ENCODE measurements at places on chromosomes 13 and 19.

GRCh38 chr13:80399340-80400163 is 58.6 kb upstream of the SPRY2 start:
- no peak for DNase-seq

- no peak for DNase-seq
Measured at GRCh38 chr13:39786091-39786490, 130.6 kb downstream of the COG6 start.

GRCh38 chr19:15187026-15188007 is 13.5 kb downstream of the NOTCH3 start:
- peak; percentile 63 for DNase-seq

- no peak for DNase-seq
Measured at GRCh38 chr19:3813473-3814392, 27.6 kb upstream of the MATK start.

DNA sequence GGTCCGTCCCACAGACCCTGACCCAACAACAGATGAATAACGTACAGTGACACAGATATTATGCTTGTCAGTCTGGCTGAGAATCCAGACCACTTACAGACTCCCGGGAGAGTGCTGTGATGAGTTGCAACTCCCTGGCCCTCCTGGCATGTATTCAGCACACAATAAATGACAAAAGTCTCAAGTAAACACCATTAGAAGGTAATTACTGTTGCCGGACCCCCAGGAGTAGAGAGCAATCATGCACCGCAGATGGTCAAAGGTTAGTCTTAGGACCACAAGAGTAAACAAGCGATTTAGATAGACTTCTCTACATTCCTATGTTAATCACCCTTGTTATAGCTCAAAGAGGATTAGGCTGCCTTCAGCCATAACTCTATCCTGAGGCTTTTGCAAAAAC is 726.4 kb upstream of the GPC6 start:
- no peak for DNase-seq

GRCh38 chr13:72850959-72851677 is 69.2 kb downstream of the PIBF1 start:
- DNase-seq = peak; percentile 52

GRCh38 chr19:17775991-17776803 is 18.7 kb upstream of the B3GNT3 start:
- DNase-seq = no peak

DNA sequence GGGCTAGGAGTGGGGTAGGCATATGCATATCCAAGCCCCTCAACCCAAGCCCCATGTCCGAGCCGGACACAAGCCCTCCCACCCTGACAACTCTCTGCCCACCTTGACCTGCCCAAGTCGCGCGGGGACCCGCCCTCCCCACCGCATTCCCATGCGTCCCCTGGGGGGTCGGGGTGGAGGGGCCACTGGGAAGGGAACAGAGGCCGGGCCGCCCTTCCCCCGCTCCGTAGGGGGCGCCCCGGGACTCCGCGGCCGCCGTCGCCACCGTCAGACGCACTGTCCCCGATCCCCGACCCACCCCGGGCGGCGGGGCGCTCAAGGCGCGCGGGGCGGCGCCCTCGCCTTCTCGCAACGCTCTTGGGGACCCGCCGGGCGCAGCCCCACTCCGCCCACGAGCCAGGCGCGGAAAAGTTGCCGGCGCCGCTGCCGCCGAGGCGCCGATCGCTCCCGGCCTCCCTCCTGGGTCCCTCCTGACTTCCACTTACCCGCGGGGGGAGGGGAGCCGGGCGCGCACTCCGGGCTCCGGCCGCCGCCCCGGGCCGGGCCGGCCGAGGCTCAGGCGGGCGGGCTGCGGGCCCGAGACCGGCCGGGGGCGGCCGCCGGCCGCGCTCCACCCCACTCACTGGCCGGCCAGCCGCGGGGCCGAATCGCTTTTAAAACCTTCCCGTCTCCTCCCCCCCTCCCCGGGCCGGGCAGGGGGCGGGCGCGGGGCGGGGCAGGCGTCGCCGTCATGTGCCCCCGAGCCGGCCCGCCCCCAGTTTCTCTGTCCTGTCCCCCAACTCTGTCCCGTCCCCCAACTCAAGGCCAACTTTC is 34.4 kb upstream of the NANOS3 start:
- peak; percentile 93 for DNase-seq

DNA sequence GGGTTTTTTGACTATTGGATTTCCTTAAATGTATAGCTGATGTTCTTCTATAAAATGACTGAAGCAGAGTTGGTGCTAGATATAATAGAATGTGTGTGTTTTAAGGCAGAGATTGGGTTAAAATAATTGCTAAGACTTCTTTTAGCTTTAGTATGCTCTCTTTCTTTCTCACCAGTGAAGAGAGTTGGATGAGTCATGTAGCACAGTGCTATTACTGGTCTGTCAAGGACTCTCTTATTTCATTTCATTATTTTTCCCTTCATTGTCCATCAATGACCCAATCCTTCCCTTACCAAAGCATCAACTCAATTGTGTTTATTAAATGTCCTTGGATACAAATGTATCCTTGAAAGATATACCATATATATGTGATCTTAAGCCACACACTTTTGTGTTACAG is 268.9 kb downstream of the IRS2 start:
- no peak for DNase-seq

DNA sequence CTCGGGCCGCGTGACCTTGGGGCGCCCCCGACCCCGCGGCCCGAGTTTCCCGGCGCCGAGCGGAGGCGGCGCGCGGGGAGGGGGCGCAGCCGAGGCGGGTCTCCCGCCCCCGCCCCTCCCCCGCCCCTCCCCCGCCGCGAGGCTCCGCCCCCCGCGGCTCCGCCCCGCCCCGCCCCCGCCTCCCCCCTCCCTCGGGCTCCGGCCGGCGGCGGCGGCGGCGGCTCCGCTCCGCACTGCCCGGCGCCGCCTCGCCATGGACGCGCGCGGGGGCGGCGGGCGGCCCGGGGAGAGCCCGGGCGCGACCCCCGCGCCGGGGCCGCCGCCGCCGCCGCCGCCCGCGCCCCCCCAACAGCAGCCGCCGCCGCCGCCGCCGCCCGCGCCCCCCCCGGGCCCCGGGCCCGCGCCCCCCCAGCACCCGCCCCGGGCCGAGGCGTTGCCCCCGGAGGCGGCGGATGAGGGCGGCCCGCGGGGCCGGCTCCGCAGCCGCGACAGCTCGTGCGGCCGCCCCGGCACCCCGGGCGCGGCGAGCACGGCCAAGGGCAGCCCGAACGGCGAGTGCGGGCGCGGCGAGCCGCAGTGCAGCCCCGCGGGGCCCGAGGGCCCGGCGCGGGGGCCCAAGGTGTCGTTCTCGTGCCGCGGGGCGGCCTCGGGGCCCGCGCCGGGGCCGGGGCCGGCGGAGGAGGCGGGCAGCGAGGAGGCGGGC is at the start of gene HCN2:
TSS of gene HCN2 (plus strand) at position 189 of the 703 bp plus-strand sequence. CDS start at position 254, 65 bp downstream.
- no peak for DNase-seq

DNA sequence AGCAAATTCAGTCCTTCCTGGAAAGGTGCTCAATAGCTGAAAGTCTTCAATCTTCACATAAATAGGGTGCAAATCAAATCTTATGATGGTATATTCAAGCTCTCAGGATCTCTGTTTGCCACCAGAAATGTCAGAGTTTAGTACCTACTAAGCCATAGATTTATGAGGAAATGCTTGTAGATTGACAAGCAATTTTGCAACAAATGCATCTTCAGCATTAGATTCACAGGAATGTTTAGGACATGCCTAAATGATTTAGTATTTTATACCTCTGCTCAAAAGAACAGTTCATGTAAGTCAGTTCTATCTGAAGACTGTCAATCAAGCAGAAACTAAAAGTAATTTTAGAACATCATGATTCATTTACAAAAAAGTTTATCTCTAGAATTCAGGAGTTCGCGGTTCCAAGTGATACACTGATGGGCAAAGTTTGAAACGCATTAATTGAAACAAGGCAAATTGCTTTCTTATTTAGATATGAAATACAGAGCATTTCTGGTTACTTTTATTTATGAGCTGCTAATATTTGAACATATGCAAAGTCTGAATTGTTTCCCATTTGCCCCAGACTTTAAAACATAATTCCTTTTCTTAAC is 65.7 kb downstream of the DACH1 start:
- no peak for DNase-seq

DNA sequence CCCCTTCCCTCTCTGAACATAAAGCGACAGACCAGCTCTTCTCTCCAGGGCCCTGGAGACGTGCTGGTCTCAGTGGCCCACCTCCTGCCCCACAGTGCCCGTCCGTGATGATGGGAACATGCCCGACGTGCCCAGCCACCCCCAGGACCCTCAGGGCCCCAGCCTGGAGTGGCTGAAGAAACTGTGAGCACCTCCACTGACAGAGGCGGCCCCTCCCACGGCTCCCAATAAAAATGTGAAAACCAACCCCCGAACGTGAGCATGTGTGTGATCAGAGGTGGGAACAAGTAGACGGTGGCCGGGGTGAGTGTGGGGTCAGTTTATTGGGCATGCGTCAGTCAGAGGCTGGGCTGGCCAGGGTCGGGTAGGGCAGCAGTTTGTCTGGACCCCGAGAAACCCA is 4.1 kb downstream of the NDUFA3 start:
- DNase-seq = peak; percentile 51

All from sciatic nerve (tissue), 2 donors.